Osteoblast (primary cell): ENCODE measurements at places on chromosomes 1 and 21.

GRCh38 chr21:36859744-36860501 is 106.5 kb downstream of the HLCS start:
- H3K27ac ChIP-seq = peak overlapping the region; percentile 80
- H3K36me3 ChIP-seq = no peaks in the 10 kb centered on the region
- no peak overlapping the region for H3K4me3 ChIP-seq
- no peaks in the 10 kb centered on the region for H3K27me3 ChIP-seq
- peaks cover 17% of the 10 kb centered on the region for H3K4me1 ChIP-seq

DNA sequence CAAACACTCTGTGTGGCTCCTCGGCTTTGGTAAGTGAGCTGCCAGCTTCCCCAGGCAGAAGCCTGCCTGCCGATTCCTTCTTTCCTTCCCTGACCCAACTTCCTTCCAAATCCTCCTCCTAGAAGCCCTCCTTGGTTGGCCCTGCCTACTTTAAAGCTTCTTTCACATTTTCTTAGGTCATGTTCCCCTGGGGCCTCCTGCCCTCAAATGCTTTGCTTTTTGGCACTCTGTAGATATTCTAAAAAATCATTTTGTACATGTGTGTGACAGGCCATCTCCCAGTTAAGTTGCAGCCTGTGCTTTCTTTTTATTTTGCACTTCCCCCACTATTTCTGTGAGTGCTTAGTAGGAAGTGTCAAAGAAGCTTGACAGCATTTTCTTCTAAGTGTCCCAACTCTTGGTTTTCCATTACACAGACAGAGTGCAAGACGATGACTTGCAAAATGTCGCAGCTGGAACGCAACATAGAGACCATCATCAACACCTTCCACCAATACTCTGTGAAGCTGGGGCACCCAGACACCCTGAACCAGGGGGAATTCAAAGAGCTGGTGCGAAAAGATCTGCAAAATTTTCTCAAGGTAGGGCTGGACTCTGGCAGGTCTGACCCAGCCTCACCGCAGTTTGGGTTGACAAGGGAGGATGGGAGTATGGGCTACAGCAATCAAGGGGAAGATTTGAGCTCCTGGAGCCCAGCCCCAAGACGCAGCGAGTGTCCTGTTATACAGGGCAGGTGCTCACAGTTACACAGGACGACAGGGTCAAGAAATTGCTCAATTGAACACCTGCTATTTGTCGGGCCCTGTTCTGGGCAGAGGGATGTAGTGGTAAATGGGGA is at the start of gene S100A9:
Gene S100A9 (plus strand): TSS at position 2 of the 838 bp plus-strand sequence. CDS start 430 bp downstream, at position 432.
- no peaks in the 10 kb centered on the region for H3K36me3 ChIP-seq
- no peak within 1 kb of the TSS for H3K4me3 ChIP-seq
- no peaks in the 10 kb centered on the region for H3K4me1 ChIP-seq
- no peaks in the 10 kb centered on the region for H3K27me3 ChIP-seq

- H3K36me3 ChIP-seq = no peaks in the 10 kb centered on the region
- no peaks in the 10 kb centered on the region for H3K4me1 ChIP-seq
- H3K27me3 ChIP-seq = no peaks in the 10 kb centered on the region
- H3K4me3 ChIP-seq = no peak overlapping the region
- no peak overlapping the region for H3K27ac ChIP-seq
- DNase-seq = no peak
These were observed 508.3 kb upstream of the PKN2 start for GRCh38 chr1:88175631-88176226.

GRCh38 chr21:23886828-23887724 is 1720.2 kb downstream of the MRPL39 start:
- no peaks in the 10 kb centered on the region for H3K27me3 ChIP-seq
- DNase-seq = no peak
- H3K36me3 ChIP-seq = no peaks in the 10 kb centered on the region

GRCh38 chr1:232988572-232989040 is 38.2 kb downstream of the NTPCR start:
- H3K4me3 ChIP-seq = no peak overlapping the region
- H3K36me3 ChIP-seq = no peaks in the 10 kb centered on the region

DNA sequence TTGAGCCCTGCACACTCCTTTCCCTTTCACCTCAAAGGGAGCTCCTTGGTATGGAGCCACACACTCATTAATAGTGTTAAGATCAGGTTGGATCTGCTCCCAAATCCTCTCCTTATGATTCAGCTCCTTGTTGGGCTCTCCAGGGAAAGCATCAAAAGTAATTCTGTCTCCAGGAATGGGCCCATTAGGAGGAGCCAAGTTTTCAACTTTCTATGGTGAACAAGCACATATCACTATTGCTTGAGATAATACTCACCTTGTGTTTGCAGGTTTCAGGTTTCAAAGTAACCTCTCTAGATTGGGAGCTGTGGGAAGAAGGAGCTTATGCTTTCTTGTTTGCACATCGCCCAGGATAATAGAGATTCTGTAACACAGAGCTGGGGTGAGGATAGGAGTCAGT is 164.8 kb downstream of the TNFSF18 start:
- peak overlapping the region; percentile 73 for H3K27ac ChIP-seq
- no peak overlapping the region for H3K4me3 ChIP-seq
- no peak for DNase-seq
- peaks cover 41% of the 10 kb centered on the region for H3K4me1 ChIP-seq

DNA sequence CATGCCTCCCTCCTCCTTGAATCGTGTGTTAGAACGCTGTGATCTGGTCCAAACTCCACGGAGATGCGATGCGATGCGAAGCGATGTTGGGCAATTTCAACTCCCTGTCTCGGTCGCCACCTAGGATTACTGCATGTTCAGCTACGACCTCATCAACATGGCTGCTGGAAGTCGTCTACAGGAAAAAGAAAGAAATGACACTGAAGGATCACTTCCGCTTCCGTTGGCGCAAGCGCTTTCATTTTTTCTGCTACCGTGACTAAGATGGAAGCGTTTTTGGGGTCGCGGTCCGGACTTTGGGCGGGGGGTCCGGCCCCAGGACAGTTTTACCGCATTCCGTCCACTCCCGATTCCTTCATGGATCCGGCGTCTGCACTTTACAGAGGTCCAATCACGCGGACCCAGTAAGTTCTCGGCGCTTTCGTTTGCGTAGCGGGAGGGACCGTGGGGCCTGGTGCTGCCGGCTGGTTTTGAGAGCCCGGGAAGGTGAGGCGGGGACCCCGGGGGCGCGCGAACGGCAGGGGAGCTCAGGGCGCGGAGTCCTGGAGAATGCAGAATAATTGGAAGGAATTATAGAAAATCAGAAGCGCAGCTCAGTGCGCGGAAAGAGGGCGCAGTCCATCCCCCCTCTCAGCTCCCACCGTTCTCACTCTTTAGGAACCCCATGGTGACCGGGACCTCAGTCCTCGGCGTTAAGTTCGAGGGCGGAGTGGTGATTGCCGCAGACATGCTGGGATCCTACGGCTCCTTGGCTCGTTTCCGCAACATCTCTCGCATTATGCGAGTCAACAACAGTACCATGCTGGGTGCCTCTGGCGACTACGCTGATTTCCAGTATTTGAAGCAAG is at the start of gene PSMB4:
Gene PSMB4 (plus strand): TSS at position 250 of the 848 bp plus-strand sequence. CDS start 15 bp downstream, at position 265.
- peak within 1 kb of the TSS; percentile 89 for H3K27ac ChIP-seq
- H3K4me3 ChIP-seq = peak within 1 kb of the TSS; percentile 96
- peak; percentile 92 for DNase-seq
- H3K27me3 ChIP-seq = no peaks in the 10 kb centered on the region
- peaks cover 40% of the 10 kb centered on the region for H3K36me3 ChIP-seq
- H3K4me1 ChIP-seq = peaks cover 19% of the 10 kb centered on the region

DNA sequence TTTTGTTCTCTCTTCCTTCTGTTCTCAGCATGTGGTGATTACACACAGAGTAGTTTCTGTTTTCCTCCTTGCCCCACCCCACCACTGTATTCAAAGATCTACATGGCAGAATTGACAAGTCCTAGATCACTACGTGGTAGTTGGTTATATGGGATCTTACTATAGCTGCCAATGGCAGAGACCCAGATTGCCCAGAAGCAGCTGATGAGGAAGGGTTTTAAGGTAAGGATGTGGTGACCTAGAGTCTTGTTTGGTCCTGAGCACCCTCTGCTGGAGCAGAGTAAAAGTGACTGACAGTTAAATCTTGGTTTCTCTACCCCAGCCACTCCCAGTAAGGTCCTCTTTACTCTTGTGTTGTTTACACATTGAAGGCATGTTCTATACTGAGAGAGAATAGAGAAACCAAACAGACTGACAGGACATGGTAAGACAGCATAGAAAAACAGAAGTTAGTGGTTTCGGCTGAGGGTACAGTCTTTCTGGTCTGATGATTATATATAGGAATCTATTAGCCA is 22.8 kb upstream of the STRIP1 start:
- H3K36me3 ChIP-seq = peaks cover 71% of the 10 kb centered on the region
- H3K4me1 ChIP-seq = peaks cover 1% of the 10 kb centered on the region
- H3K27me3 ChIP-seq = no peaks in the 10 kb centered on the region
- H3K27ac ChIP-seq = no peak overlapping the region
